A549 treated with CORT108297 at 1 μM for 4 hours (cell line): ENCODE measurements at places on chromosomes 11 and 22. TPM values are rescaled to one million over a fixed set of nuclear protein-coding genes. Genes with fewer than 3 reads are reported as not detected.

ASCL2 gene
- 0.06 to 0.09 TPM in 2 of 5 replicates, not detected in the others for total RNA-seq

GGT5 gene
- total RNA-seq: 1.8 to 3.1 TPM (median 2.5 TPM) in 5 replicates

CHST1 gene
- total RNA-seq: 1.4 to 1.7 TPM (median 1.7 TPM) in 5 replicates

PSMA1 gene
- total RNA-seq: 185 to 199 TPM (median 188 TPM) in 5 replicates

OR8G5 gene
- not detected in 5 replicates for total RNA-seq

PNPLA3 gene
- 0.68 to 1.2 TPM (median 0.95 TPM) in 5 replicates for total RNA-seq

TRIM49 gene
- total RNA-seq: not detected in 5 replicates

CLMP gene
- 15.2 to 30.3 TPM (median 25.1 TPM) in 5 replicates for total RNA-seq

UPK2 gene
- 0.35 to 1.1 TPM (median 0.91 TPM) in 5 replicates for total RNA-seq
